ENCODE measurements at places on chromosomes 1 and 21.

DNA sequence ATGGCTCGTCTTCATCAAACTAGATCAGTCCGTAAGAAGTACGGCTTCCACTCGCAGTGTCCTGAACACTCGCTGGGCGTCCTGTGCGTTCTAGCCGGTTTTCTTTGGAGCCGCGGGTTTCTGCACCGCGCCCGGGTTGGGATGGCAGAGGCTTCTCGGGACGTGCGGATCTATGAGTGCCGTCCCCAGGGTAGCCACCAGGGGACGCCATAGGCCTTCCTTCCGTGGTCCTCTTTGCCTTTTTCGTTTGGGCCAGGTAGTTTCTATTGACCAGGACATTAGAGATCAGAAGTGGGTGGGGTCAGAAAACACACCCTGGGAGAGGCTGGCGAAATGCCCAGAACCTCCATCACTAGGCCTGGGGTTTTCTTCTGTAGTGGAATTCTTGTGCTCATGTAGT lies 273.8 kb downstream of the FAM72C start:
- DNase-seq, result no peak

- no peak for DNase-seq
Observed at GRCh38 chr1:197761654-197762053, 13.6 kb downstream of the DENND1B start.

GRCh38 chr21:44057960-44058651 lies 46.0 kb downstream of the TRAPPC10 start:
- no peak for DNase-seq

DNA sequence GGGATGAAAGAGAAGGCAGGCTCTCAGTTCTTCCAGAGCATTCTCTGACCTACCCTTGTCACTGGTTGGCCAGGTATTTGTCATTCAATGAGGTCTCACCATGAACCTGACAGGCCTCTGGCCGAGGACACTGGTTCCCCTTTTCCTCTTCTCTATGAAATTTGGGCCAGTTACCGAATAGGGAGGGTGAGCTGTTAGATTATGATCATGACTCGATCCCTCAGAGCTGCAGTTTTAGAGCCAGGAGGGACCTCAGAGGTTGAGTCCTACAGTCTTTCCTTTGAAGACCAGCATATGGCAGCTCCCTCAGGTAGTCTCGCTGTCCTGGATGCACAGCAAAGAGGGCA lies 29.5 kb upstream of the CLSTN1 start:
- no peak for DNase-seq
